ENCODE measurements at places on chromosomes 2 and 18.

- DNase-seq = no peak
Observed at GRCh38 chr2:1595274-1595673, 149.0 kb downstream of the PXDN start.

DNA sequence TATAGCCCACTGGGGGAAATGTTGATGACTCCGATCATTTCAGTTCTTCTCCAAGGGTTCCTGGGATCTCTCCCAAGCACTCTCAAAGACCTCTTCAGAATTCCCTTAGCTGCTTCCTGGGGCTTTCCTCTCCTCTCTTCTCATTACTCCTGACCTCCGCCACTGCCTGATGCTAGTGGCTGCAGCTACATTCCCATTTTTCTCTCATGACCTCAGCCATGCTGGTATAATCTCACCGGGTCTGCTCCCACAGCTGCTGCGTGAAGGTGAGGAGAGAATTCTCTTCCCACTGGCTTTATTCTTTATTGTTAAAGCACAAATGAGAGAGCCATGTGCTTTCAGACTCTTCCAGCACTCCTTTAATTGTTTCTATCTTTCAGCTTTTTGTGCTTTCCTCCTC lies 312.0 kb upstream of the ETAA1 start:
- DNase-seq = no peak

GRCh38 chr2:200247494-200247893 lies 59.0 kb upstream of the SPATS2L start:
- DNase-seq = no peak

DNA sequence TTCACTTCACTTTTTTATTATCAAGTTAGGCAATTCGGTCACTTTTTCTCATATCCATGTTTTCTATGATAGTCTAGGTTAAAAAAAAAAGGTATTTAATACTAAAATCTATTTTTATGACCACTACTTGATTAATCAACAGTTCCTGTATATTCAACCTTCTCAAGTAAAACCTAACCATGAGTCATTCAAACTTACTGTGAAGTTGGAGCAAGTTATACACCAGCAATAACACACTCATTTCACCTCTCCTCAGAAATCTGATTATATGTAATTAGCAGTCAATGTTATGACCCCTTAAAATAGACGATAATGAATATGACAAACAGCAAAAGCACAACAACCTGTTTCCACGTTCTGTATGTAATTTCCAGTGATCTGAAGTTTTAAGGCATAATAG lies 35.0 kb upstream of the ADAM17 start:
- no peak for DNase-seq

- no peak for DNase-seq
Observed at GRCh38 chr2:120510751-120511395, 164.9 kb downstream of the INHBB start.

DNA sequence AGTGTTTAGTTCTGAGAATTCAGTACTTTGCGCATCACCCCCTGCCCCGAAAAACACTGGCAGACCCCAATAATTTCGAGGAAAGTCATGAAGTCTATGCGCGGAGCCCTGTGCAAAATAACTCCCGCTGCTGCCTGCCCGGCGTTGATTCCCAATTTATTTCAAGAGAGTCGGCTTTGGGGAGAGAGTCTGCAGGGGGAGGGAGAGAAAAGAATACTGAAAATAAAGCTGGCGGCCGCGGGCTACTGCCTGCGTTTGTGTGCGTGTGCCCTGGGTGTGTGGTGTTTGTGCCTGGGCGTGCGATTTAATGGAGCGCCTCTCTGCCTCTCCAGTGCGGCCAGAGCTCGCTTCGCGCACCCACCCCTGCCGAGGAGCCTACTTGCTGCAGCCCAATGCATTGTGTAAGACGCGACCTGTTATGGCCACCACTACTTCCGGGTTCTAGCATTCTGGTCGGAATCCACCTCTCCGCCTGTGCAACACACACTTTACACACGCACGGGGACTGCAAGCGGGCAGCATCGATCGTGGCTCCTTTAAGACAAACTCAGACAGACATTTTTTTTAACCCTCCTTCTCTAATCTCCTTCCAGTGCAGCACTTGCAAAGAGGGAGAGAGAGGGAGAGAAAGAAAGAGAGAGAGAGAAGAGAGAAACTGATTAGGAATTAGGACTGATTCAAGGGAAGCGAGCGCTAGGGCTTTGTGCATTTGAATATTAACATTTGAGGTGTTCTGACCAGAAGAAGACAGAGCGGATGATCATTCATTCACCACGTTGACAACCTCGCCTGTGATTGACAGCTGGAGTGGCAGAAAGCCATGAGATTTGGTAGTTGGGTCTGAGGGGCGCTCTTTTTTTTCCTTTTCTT lies at the start of gene MEIS1:
TSS of gene MEIS1 (plus strand) at position 447 of the 870 bp plus-strand sequence. CDS start 732 bp downstream, outside the sequence.
- DNase-seq = peak; percentile 22

- DNase-seq = no peak
Observed at GRCh38 chr2:207873794-207874193, 104.1 kb upstream of the FZD5 start.

DNA sequence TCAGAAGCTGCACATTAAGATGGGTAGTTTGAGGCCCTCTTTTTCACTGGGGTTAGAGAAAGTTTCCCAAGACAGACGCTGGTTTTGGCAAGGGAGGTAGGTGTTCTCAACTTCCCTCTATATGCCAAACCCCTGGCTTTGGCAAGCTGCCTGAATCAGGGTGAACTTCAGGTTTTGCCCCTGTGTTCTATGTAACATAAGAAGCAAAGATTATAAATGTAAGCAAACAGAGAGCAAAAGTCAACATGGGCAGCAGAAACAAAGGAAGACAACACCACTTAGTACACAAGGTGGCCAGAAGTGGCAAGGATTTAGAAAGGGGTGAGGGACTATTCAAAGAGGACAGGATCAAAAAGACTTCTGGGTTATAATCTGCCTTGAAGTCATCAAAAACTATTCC lies 70.5 kb upstream of the TFCP2L1 start:
- no peak for DNase-seq

GRCh38 chr2:182379241-182379640 lies 47.6 kb downstream of the PDE1A start:
- DNase-seq = no peak

- no peak for DNase-seq
Observed at GRCh38 chr2:201396595-201396994, 39.5 kb upstream of the FLACC1 start.

DNA sequence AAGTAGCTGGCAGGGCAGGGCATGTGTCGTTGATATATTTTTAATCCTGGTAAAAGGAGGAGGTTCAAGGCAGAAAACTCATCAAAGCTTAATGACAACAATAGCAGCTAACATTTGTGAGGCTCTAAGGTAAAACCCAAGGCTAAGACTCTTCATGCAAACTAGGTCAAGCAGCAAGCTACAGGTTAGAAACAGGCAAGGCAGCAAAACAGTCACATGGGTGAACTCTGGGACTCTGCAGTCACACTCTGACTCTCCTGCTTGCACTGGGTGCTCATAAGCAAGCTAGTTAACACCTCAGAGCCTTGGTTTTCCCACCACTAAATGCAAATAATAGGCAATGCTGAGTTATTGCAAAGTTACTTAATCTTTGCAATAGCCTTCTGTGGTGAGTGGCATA lies 7.9 kb downstream of the IL1RN start:
- no peak for DNase-seq

GRCh38 chr18:35592298-35592697 lies 10.8 kb downstream of the GALNT1 start:
- DNase-seq = peak; percentile 26

Measured in GM18507 (cell line).